ENCODE measurements at places on chromosomes 13 and 19.
A peak's percentile ranks its signal among the peaks of the same experiment; 100 is the strongest.

DNA sequence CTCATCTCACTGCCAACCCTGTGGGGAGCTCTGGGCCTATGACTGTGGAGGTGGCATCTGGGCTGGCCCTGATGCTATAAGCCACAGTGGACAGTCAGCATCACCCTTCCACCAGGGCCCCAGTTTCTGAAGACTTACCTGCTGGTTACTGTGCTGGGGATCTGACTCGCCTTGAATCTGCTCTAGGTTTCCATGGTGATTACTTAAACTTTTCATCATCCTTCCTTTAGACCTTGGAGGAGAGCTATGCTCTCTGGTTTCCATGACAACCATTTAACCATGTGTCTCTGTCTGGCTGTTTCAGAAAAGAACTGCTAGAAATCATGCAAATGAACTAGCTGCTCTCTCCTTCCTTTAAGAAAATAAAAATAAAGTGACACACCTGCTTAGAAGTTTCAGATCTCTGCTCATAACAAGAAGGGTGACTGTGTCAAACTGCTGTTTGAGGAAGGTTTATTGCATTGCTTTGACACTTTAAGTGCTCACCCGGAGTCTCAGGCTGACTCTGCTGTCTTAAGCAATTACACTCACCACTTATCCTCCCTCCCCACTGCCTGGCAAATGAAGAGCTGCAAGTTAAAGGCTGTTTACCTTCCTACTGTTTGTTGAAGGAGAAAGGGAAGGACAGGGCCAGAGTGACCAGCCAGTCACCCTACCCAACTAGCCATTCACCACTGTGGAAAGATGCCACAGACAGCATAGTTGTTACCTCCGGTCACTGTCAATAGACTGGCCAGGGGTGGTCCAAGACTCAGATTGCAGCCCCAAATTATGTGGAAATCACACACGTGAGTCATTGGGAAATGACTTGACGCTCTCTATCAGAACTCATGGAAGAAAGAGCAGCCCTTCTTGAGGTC, 87.6 kb downstream of the HSPH1 start:
- DNase-seq = peak; percentile 50

DNA sequence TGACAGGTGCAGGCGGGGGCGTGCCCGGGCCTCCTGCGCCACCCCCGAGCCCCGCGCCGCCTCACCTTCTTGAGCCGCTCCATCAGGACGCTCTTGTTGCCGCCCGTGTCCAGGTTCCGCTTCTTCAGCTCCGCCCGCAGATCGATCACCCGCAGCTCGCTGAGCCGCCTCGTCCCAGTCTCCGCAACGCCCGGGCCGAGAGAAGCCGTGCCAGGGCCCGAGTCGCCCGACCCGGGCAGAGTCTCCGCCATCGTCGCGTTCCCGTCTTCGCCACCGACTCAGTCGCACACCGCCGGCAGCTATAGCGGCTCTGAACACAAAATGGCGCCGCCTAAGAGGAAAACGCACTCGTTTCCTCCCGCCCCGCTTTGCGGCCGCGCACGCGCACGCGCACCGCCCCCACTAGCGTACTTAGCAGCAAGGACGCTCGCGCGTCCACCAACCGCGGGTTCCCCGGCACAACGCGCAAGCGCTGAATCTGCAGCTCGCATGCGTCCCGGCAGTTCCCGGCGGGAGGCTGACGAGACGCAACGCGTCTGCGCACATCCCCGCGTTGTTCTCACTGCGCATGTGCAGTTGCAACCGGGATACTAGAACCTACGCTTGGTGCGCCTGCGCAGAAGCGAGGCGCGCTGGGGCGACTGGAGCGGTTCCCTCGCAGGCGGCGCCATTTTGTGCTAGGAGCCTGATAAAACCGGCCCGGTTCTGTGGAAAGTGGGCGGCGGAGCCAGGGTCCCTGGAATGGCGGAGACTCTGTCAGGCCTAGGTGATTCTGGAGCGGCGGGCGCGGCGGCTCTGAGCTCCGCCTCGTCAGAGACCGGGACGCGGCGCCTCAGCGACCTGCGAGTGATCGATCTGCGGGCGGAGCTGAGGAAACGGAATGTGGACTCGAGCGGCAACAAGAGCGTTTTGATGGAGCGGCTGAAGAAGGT, at the start of the genes SAFB and SAFB2:
TSS of gene SAFB (plus strand) at position 619 of the 932 bp plus-strand sequence. CDS start at position 742, 123 bp downstream.
TSS of gene SAFB2 (minus strand) at position 312 of the 932 bp plus-strand sequence. CDS start at position 251, 61 bp downstream.
- DNase-seq = peak; percentile 91

- no peak for DNase-seq
Measured at GRCh38 chr13:79939689-79940088, 401.2 kb downstream of the SPRY2 start.

GRCh38 chr13:69872321-69873047, 235.1 kb upstream of the ATXN8OS start:
- DNase-seq = no peak

GRCh38 chr19:45972081-45972946, 1.4 kb downstream of the NOVA2 start:
- DNase-seq = no peak

GRCh38 chr19:50626011-50626410, 13.7 kb downstream of the SYT3 start:
- DNase-seq = no peak

GRCh38 chr13:76828316-76828741, 57.9 kb downstream of the KCTD12 start:
- DNase-seq = no peak

- no peak for DNase-seq
Measured at GRCh38 chr19:41219924-41220567, 1.0 kb downstream of the AXL start.
